ENCODE measurements at places on chromosomes 12 and 14.

- no peak for DNase-seq
These were observed 9.6 kb upstream of the SMARCC2 start for GRCh38 chr12:56198836-56199235.

DNA sequence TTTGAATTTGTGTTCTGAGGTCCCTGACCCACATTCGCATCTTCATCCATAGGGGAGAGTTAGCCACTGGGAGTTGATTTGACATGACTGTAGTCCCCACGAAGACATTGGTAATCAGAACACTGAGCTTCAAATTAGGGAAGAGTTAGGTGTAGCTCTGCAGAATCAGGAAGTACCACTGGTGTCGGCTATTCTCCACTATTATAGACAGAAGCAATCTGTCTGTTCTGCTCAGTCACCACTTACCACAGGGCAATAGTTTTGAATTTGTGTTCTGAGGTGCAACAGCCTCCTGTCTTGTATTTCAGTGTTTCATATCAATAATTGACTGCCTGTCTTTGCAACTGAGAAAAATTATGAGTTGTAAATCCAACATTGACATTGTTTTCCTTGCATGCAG, 407.6 kb downstream of the LRFN5 start:
- DNase-seq = no peak

DNA sequence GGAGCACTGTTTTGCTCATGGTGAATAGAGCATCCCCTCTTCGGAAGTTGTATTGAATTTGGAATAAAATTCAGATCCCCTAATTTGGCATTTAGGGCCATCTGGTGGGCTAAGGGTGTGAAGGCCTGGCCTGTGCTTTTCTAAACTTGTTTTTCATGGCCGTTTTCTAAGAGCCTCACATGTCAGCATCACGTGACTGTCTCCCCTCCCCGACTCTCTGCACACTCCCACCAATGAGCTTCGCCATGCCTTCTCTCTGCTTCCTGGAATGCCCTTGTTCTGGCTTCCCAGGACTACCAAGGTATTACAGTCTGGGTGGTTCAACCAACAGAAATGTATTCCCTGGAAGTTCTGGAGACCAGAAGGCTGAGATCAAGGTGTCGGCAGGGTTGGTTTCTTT, 85.3 kb downstream of the PRIMA1 start:
- DNase-seq = no peak

- DNase-seq = no peak
These were observed 554.9 kb downstream of the NRXN3 start for GRCh38 chr14:78725086-78725485.

DNA sequence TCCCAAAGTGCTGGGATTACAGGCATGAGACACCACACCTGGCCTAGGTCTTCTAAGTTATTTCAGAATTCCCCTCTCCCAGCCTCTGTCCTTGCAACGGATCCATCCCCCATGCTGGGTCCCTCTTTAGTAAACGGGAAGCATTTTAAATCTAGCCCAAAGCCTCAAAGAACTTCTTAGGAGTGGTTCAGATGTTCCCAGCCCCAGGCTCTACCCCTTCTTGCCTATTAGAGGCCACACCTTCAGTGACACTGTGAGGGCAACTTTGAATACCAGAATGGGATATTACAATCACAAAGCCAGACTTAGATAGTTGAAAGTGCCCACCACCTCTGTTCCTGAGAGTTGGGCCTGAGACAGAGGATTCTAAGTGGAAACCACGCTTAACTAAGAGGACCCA, 18.1 kb upstream of the SPPL3 start:
- no peak for DNase-seq

DNA sequence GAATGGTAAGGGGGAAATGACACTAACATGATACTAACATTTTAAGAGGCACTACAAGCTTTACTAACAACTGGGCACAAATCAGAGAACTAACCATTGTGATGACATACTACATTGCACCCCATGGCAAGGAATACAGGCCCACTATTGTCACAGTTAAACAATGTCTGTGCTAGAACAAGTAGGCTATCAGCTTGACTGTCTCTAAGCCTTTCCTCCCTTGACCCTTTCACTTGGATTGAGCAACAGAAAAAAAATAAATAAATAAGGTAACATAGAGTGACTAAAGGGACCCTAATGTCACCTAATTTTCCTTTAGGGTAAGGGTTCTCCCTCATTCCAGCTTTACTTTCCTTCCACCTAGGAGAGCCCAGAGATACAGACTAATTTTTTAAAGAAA, 4.4 kb downstream of the SLC38A2 start:
- no peak for DNase-seq

- DNase-seq = no peak
These were observed 303.3 kb downstream of the DPF3 start for GRCh38 chr14:72590577-72590976.

- no peak for DNase-seq
These were observed 116.9 kb downstream of the DUSP6 start for GRCh38 chr12:89235189-89235993.

DNA sequence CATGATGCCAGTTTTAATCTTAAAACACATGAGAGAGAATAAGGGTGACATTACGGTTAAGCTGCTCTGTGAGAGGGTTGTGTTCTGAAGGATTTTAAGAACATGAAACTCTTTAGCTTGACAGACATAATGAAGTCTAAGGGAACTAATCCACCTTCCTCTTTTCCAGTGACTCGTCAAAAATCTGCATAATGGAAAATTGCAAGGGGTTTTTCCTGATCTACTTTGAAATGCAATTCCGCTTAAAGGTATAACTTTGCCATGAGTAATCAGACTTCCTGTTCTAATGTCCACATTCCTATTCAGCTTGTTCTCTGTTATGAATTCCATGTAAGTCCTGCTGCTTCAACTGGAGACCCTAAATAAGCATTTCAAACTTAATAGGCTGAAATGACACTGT, at the start of gene ZNF705A:
Gene ZNF705A (plus strand): TSS at position 171 of the 400 bp plus-strand sequence. CDS start 15,611 bp downstream, outside the sequence.
- peak; percentile 6 for DNase-seq

- DNase-seq = no peak
These were observed 52.6 kb upstream of the MMP17 start for GRCh38 chr12:131775392-131776236.

DNA sequence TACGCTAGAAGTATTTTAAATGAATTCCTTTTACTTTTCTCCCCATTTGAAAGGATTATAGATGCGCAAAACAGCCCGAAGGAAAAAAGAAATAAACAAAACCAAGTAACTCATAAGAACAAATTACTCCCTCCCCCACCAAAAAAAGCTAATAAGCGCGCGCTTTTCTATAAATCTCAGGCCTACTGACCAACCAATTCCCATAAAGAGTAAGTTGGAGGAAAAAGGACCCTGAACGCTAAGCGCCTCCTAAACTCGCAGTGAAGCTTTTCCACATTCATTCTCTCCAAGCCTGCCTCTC, 588 bp downstream of the MBIP start:
- DNase-seq = no peak

DNA sequence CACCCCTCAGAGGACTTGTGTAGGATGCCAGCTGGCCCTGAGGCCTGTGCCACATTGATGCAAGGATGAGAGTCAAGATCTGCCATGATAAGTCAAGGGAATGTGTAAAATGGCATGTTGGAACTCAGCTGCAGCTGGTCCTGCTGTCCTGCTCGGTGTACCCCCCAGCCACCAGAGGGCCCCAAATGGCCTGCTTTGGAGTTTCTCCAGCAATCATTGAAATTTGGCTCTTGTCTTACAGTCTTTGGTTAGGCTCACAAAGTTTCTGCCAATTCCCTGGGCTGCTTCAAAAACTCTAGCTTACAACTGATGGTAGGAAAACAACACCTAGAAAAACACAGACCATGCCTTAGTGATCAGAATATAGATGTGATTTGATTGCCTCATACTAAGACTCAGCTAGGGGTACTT, 76.8 kb downstream of the HSD17B6 start:
- peak; percentile 61 for DNase-seq

- no peak for DNase-seq
These were observed 48.8 kb downstream of the CIT start for GRCh38 chr12:119828300-119828699.

- peak; percentile 80 for DNase-seq
These were observed 651 bp downstream of the TMEM117 start for GRCh38 chr12:43836475-43836989.

- peak; percentile 25 for DNase-seq
These were observed 29.9 kb upstream of the TMEM260 start for GRCh38 chr14:56549721-56550120.

Measured in eye (tissue), 1 donor.